Right ventricle myocardium inferior (tissue), 1 donor: ENCODE measurements at places on chromosomes 7 and 10. TPM values are rescaled to one million over a fixed set of nuclear protein-coding genes. Genes with fewer than 3 reads are reported as not detected.

Gene EPO
- not detected for total RNA-seq

Gene INA
- not detected for total RNA-seq

Gene OR13A1
- total RNA-seq: not detected

Gene COL1A2
- total RNA-seq: 96.6 TPM
